Stimulated activated CD4-positive, alpha-beta T cell treated with anti-CD3 and anti-CD28 coated beads, Interleukin-12 subunit alpha, Interleukin-12 subunit beta, amount 100 ng/mL, for 24 hours (primary cell): ENCODE measurements at places on chromosomes 12 and 14.

GRCh38 chr14:93693914-93694313 is 94.4 kb downstream of the PRIMA1 start:
- no peak for DNase-seq

DNA sequence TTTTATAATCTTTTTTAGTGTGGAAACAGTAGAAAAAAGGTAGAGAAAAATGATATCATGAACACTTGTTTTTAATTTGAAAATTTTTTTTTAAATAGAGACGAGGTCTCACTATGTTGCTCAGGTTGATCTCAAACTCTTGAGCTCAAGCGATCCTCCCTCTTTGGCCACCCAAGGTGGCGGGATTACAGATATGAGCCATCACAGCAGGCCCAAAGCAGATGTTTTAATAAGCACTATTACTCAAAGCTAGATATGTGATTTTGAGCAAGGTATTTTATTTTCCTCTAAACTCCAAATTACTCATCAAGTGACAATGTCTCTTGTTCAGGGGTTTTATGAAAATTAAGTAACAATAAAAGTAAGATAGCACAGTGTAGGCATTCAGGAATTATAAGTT is 10.7 kb upstream of the WDR89 start:
- DNase-seq = no peak

- DNase-seq = no peak
These were observed 62.2 kb downstream of the RFX4 start for GRCh38 chr12:106645074-106645421.

- no peak for DNase-seq
These were observed 28.7 kb upstream of the OR10P1 start for GRCh38 chr12:55607821-55608594.

GRCh38 chr14:65958664-65959562 is 527.3 kb upstream of the CCDC196 start:
- DNase-seq = no peak

- DNase-seq = no peak
These were observed 40.1 kb upstream of the MMP17 start for GRCh38 chr12:131788070-131788469.

DNA sequence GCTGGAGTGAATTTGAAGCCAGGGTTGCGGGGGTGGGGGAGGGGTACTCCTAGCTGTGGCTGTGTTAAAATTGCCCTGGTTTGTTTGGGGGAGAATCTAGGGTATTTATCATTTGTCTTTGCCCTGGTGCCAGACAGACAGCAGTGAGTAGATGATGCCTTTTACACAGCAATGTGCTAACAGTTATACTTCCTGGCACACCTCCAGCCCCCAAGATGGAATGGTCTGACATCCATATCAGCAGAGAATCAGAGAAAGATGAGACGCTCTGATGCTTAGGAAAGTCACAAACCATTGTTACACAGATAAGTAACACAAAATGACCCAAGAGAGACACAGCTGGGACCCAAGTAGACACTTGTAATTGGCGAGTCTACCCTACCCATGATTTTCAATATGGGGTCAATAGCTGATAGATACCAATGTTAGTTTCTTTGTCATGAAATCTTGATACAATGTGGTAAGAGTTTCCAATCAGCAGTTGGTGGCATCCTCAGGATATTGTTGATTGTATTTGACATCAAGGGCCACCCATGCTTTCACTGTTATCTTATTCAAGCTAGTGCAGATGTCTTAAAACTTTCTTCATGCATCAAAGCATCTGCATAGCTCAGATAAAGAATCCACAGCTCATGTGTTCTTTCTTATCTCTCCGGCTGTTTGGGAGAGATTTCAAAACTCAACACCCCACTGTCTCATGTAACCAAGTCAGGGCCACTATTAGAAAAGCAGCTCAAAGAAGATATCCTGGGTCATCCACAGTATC is 2.6 kb upstream of the PRKAB1 start:
- DNase-seq = no peak

- no peak for DNase-seq
These were observed 871.4 kb downstream of the C12orf50 start for GRCh38 chr12:87157791-87158190.

DNA sequence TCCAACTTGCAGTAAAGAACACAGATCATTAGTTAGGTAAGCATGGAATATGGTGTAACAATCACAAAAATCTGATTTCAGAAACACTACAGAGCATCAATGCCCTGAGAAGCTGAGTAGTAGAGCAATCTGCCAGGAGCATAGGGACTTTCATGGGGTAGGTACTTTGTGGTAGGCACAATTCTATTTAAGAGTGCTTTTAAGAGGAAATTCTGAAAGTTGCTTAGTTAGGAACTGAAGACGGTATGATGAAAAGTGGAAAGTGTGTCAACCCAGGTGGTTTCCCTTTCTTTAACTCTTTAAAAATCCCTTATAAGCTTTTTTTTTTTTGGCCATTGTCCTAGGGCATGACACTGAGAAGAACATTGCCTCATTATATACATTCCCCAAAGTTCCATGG is 535.7 kb upstream of the FBXO33 start:
- DNase-seq = no peak

GRCh38 chr12:29593001-29593400 is 95.5 kb upstream of the OVCH1 start:
- DNase-seq = no peak

DNA sequence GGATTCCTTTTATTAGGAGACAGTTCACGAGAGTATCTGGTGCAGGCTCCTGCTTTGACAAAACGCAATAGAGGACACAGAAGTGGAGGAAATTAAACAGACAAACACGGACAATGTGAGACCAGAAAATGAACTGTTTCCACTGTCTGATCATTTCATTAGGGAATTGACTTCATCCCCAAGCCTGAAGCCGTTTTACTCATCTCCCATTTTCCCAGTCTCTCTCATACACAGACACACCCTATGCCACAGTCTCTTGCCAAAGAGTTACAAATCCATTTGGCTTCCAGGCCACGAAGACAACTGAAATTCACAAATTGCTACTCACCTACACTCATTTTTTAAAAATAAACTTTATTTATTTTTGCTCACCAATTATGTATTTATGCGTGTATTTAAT is 1087.8 kb upstream of the TMEM132C start:
- no peak for DNase-seq

DNA sequence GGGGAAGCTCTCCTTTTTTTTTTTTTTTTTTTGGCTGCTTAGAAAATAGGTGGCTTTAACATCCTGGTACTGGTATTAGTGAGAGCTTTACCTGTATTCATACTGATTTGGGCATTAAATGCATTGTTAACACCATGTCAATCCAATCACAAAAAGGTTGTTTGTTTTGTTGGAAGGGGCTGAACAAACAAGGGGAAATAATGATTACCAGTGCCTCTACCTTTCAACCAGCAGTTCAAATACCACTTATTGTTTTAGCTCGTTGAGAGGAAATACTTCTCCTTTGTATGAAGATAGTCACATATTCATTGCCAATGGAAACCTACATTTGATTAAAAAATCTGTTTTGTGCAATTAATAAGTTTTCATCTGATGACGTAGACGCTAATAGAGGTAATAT is 72.9 kb downstream of the MIPOL1 start:
- no peak for DNase-seq

DNA sequence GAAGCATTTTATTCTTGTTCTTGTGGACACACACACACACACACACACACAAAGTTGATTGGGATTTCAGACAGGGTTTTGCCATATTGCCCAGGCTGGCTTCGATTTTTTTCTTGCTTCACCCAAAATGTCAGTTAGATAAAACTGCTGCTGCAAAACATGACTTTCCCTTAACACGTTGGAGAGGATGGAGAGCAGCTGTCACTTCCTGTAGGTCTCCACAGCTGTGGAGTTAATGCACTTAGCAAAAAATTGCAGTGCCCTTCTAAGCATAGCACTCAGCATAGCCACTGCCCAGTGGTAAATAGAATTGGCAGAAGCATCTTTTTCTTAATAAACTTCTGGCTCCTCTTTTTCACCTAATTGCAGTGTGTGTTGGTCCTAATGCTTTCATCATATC is 54.5 kb downstream of the PDZRN4 start:
- no peak for DNase-seq

DNA sequence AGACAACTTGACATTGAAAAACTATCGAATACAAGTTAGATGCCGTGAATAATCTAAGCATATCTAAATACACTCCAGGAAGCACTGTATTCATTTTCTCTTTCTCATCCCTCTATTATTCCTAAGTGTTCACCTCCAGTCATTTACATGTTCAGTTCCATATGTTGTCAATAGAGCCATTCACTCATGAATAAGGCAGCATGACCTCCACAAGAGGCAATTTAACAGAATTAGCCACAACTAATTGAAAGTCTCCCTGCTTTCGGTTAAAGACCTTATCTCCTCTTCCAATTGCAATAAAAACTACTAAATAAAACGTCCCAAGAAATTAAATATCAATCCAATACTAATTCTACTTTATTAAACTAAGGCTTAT is 1.8 kb downstream of the LRIG3 start:
- no peak for DNase-seq

GRCh38 chr14:90330203-90331196 is 1.2 kb downstream of the NRDE2 start:
- no peak for DNase-seq

DNA sequence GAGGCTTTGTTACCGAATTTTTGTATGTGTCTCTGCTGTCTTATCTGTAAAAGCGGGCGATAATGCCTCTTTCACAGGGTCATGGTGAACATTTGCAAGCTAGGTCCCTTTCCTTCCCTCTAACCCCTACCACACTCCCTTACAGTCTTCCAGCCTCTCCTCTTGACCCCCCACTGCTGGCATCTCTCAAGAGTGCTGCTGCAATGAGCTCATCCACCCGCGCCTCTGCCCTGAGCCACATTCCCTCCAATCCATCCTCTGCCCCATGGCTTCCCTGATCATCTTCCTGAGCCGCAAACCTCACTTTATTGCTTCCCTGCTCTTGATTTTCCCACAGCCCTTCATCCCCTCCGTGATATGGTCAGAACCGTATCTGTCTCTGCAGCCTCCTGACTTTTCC is 343.6 kb downstream of the BCL11B start:
- DNase-seq = no peak

- no peak for DNase-seq
These were observed 58.7 kb downstream of the TMEM132C start for GRCh38 chr12:128325646-128326045.

- DNase-seq = no peak
These were observed 208.4 kb downstream of the PPM1H start for GRCh38 chr12:62726471-62726980.

DNA sequence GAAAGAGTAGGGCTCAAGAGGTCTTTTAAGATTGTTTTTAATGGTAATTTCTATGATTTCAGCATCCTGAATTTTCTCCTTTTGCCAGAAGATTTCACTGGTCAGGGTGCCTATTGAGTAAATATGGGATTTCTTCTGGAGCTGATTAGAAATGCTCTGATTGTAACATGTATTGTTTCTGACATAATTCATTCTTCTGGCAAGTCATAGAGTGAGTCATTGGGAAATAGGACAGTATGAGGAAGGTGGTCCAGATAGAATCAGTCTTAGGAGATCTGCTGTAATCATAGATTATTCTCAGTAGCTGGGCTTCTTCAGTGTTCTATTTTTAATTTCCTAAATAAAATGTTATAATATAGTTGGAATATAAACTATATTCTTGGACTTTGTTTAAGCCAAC is 182.0 kb upstream of the NAV3 start:
- DNase-seq = no peak

DNA sequence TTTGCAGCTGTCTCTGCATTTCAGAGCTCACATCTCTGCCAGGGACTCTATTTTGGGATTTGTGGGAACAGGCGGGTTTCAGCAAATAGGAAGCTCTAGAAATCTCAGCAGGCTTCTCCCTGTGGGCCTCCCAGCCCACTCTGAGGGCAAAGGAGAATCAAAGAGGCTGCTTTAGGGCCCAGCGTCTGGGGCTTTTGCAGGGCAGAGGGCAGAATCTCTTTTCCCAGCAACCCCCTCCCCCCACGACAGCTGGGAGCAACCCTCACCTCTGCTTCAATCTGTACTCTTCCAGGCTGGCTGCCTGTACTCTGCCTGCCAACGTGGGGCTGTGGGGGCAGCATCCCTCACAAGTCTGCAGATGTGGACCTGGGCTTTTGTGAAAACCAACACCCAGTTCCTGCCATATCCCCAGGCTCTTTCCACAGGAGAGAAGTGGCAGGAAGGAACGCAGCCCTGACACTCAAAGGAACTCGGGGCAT is 529.6 kb upstream of the TBX3 start:
- no peak for DNase-seq

DNA sequence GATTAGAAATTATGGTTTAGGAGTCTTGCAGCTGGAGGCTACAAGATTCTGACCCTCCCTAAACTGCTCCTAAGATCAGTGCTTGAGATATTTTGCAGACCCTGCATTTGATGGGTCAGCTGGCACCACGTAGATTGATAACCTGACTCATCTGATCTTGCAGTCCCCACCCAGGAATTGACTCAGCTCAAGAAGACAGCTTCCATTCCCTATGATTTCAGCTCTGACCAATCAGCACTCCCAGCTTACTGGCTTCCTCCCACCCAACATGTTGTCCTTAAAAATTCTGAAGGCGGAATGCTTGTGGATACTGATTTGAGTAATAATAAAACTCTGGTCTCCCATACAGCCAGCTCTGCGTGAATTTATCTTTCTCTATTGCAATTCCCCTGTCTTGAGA is 23.2 kb upstream of the MTHFD1 start:
- DNase-seq = no peak

DNA sequence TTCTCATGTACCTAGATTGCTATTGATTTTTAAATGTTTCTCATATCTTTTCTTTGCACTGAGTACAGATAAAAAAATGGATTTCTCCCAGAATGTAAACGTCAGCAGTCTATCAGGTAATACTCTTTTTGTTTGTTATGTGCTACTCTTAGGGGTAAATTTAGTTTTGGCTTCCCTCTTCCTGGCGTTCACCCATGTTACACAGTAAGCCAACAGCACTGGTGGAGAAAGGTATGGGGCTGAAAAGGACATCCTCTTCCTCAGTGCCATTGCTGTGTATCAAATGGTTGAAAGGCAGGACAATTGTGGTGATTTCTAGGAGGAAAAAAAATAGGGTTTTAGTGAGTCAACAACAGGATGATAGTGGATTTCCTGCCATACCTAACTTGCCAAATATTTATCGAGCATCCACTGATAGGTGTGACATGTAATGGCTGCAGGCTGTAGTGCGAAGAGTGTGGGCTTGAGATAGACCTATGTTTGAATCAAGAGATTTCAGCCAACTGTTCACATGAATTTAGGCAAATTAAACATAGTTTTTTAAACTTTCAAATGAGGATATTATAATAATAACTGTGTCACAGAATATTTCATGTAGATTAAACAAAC is 7.5 kb downstream of the KLRF2 start:
- no peak for DNase-seq

DNA sequence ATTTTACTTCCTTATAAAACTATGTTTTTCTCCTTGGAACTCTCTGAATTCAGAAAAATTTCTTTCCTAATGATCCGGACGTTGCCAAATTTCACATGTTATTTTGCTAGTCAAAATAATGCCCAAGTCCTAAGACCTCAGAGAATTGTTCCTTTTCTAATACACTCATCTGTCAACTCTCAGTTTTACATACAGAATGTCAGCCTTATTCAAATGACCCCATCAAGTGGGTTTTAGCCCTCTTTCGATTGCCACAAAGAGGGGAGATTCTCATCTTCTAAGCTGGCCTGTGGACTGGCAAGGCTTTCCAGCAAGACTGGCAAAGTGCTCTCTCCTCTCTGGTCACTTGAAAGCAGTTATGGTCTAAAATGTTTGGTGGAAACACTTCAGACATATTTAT is 99.3 kb upstream of the GPHB5 start:
- no peak for DNase-seq

- no peak for DNase-seq
These were observed 187.9 kb downstream of the EPS8 start for GRCh38 chr12:15601210-15601800.
